ENCODE measurements at places on chromosomes 7 and 10.

DNA sequence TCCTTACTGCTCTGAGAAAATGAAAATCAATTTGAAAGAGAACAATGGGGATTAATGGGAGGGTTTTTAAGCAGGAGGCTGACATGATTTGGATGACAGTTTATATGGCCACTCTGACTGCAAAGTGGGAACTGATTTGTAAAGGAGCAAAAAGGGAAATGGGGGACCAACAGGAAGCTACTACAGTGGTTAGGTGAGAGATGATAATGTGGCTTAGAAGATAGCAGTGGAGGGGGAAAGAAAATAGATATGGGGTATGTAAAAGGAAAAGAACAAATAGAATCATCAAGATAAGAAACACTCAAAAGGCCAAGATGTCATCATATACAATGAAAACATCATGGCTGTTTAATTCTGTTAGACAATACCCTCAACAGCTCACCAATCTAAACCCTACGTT is 177.5 kb downstream of the ANK3 start:
- no peak for DNase-seq

DNA sequence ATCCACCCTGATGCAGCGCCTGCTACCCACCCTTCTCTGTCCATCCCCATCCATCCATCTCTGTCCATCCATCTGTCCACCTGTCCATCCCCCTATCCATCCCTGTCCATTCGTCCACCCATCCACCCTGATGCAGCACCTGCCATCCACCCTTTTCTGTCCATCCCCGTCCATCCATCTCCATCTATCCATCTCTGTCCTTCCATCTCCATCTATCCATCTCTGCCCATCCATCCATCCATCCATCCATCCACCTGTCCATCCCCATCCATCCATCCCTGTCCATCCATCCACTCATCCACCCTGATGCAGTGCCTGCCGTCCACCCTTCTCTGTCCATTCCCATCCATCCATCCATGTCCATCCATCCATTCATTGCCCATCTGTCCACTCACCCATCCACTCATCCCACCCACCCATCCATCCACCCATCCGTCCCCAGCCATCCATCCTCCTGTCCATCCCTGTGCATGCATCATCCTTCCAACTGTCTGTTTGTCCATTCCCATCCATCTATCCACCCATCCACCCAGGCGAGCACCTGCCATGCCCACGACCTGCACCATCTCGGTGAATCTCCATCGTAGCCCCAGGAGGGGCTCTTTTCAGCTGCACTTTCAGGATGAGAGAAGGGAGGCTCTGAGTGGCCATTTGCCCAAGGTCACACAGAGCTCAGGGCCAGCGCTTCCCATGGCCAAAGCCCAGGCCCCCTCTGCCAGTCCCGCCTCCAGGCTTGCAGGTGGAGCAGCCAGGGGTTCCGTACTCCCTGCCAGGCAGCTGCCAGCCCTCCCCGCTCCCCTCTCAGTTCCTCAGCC is 137.4 kb downstream of the LHPP start:
- no peak for DNase-seq

GRCh38 chr10:70695241-70696030 is 23.1 kb downstream of the ADAMTS14 start:
- DNase-seq = peak; percentile 69

- DNase-seq = peak; percentile 41
Measured at GRCh38 chr7:129952086-129952652, 591 bp downstream of the UBE2H start.

- no peak for DNase-seq
Measured at GRCh38 chr7:5088906-5089305, 43.2 kb downstream of the RBAK start.

DNA sequence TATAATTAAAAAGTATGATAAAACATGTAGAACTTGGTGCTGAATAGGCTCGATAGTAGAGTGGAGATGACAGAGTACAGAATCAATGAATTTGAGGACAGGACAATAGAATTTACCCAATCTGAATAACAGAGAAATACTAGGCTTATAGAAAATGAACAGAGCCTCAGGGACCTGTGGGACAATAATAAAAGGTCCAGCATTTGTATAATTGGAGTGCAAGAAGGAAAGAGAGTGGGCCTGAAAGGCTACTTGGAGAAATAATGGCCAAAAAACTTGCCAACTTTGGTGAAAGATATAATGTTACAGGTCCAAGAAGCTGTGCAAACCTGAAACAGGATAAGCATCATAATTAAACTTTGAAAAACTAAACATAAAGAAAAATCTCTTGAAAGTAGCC is 227.3 kb downstream of the CXCL12 start:
- no peak for DNase-seq

DNA sequence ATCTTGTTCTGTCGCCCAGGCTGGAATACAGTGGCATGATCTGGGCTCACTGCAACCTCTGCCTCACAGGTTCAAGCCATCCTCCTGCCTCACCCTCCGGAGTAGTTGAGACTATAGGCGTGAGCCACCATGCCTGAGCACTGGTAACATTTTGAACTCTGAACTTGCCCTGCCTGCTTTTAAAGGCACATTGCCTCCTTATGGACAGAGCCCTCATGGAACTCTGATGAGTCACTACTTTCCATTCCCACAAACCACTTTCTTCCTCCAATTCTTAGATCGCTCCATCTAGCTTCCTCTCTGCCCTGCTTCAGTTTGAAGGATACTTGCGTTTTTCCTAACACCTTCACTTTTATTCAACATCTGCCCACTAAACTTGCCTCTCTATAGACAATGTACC is 38.1 kb downstream of the PRPS1L1 start:
- DNase-seq = no peak

GRCh38 chr7:54632696-54633095 is 90.5 kb downstream of the VSTM2A start:
- no peak for DNase-seq

- DNase-seq = no peak
Measured at GRCh38 chr7:121966276-121966934, 93.4 kb downstream of the PTPRZ1 start.

- DNase-seq = peak; percentile 41
Measured at GRCh38 chr10:46033602-46034011, 3.2 kb upstream of the NCOA4 start.

GRCh38 chr7:108083980-108084379 is 46.2 kb downstream of the LAMB4 start:
- no peak for DNase-seq

DNA sequence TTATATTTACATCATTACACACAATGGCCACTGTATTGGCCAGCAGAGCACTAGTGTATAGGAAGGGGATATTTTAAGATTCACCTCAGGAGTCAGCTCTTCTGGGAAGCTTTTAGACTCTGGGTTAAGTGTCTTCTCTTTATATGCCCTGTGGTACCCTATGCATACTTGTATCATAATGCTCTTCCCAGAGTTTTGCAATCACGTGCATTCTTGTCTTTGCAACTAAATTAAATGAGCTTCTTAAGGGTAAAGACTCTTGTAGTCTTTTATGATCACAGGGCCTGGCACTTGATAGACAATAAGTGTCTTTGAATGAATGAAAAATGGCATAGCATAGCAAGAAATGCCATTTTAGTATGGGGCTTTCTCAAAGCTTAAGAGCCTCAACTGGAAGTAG is 35.4 kb upstream of the ARMS2 start:
- no peak for DNase-seq

DNA sequence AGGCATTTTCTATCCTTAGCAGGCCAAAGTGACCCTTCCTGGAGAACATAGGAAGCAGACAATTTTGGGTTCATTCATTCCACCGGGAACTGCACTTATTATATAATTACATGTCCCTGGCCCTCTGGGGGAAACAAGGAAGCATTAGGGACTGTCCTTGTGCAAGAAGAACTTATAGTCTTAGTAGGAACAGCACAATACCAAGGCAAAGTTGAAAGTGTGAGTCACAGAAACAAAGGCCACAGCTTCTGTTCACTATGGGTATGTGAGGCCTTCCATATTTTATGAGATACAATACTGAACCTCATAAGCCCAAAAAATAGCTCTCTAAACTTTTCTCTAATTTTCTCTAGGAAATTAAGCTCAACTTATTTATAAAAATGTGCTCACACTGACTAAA is 18.4 kb upstream of the AKR1B10 start:
- no peak for DNase-seq

DNA sequence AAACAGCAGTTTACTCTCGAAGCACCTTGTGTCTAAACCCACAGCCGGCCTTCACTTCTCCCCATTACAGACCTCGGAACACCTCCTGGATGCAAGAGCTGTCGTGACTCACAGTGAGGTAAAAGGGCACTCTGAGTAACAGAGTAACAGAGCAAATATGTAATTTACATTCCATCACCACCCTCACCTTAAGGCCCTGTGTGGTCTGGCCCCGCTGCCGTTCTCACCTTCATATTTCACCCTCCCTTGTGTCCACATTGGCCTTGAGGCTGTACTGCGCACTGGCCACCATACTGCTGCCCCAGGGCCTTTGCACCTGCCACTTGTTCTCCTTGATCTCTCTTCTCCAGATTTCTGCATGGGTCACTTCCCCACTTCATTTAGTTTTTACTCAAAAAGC is 12.6 kb downstream of the FFAR4 start:
- peak; percentile 62 for DNase-seq

DNA sequence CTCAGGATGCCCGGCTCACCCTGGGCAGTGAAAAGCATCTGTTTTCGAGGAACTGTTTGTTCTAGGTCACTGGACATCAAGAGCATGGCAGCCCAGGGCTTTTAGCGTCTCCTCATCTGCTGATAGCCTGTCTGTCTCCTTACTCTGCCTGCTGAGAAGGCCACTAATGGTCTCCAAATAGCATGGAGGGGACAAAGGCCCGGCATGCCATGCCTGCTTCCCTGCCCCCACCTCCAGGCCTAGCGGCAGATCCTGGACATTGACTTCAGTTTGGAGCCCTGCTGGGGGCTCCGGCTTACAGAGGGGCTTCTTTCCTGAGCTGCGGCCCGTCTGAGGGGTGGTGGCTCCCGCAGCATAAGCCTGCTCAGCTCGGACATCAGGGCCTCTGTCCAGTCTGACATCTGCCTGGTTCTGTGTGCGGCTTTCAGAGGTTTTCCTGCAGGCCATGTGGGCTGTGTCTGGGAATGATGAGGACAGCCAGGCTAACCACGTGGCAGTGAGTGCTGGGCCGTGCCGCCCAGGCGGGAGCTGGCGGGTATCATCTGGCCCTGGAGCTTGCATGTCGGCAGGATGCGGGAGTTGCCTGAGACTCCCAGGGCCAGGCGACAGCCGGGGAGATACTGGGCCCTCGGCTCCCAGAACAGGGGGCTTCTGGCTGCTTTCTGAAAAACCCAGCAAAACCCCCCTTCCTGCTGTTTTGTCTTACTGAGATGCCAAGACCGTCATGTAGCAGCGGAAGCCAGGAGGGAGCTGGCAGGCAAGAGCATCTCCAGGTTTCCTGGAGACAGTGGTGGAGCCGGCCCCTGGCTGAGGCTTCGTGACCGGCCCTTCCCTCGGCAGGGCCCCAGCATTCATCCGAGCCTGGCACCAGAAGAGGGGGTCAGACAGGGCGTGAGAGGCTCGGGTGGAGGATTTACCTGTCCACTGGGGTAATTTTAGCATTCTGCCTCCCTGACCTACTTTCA is 9.2 kb downstream of the PFKFB3 start:
- DNase-seq = no peak

DNA sequence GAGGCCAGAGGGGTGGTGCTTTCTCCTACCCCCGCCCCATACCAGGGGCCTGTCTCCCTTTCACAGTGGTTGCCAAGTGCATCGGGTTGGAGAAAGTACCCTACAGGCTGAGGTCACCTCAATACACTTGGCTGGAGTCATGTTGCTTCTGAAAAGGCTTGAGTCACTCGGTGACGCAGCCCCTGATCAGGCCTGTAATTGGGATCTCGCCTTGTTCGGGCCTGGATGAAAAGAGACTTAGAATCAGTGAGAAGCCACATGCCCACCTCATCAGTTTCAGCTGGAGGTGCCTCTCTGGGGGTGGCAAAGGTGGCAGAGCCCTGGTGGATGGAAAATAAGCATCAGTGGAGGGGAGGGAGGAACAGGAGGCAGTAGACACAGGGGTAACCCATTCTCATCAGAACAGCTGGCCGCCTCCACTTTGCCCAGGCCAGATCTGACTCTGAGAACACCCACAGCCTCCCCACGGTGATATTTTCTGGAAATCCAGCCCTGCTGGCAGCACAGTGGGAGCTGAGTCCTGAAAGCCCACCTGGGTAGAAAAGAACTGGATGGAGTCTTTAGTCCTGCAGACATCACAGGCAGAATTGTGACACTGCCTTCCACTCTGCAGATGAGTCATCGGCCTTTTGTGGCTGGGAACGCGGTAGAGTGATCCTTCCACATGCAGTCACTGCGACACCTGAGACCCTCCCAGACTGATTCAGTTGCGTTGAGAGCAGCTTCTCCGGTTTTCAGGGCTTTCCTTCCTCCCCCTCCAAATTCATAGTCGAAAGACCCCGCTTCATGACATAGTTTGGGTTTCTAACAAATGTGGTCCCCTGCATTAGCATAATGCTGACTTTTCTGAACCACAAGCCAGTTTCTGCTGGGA is 108.0 kb downstream of the GRK5 start:
- DNase-seq = peak; percentile 78

- no peak for DNase-seq
Measured at GRCh38 chr7:41825927-41826480, 123.1 kb upstream of the INHBA start.

DNA sequence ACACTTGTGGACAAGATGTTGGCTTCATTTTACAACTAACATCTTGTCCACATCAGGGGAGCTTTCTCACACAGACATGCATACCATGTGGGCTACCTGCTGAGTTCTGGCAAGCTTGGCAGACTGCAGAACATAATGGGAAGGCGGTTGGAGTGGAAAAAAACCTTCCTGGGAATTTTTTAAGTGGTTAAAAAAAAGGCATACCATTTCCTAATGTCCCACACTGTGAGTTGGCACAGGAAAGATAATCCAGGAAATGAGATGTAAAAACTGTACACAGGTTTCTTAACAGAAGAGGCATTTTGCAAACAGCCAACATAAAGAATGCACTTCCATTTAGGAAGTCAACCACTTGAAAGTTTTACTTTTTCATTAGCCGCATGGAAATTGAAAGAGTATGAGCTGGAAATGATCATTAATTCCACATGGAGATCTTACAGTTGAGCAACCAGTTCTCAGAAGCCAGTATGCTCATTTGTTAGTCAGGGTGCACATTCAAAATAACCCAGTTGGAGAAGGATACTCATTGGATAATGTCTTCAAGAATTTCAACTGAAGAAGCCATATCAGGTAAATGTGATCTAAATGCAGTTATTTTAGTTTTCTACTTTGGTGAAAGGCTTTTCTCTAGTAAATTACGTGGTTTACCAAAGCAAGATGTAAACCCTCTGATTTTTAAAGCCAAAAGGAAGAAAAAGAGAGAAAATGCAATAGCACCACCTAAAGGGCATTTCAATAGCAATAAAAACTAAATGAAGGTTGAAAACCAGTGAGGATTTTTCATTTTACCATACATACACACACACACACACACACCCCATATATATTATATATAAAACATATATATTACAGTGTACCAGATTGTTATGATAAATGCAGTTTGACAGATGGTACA is 194.0 kb downstream of the TAX1BP1 start:
- DNase-seq = peak; percentile 8

- no peak for DNase-seq
Measured at GRCh38 chr10:3687510-3688081, 97.4 kb downstream of the KLF6 start.

- no peak for DNase-seq
Measured at GRCh38 chr7:155166108-155166507, 96.0 kb downstream of the HTR5A start.

Measured in SW480 (cell line).